Gastroesophageal sphincter (tissue), 4 donors: ENCODE measurements at places on chromosomes 12 and 14.

DNA sequence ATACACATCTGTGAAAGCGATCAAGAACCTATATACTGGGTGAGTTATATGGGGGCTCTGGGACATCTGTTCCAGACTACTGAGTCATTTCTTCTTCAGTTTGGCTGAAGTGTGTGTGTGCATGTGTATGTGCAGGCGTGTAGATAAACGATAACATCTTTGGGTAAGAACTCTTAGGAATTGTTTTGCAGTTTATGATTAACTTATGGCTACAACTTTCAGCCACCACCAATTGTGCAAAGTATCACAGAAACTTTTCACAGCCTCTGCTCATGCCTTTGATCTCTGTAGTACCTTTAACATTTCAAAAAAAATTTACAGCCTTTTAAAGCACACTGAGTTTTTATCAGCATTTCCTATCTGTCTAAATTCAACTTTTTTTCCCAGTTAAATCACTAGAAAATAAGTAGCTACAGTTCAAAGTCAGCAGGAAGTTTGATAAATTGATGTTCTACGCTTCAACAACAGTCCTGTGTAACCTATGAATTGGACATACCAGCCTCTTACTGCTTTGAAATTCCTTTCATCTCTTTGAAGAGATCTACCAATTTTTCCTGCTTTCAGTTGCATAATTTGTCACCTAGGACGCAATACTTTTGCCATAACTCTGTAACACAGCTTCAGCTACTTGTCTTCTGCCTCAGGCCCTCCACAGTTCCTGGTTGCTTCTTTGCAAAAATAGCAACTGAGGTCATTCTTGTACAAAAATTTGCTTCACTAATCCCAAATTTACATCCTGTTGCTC, 43.0 kb downstream of the PPM1H start:
- no peak for ATAC-seq

DNA sequence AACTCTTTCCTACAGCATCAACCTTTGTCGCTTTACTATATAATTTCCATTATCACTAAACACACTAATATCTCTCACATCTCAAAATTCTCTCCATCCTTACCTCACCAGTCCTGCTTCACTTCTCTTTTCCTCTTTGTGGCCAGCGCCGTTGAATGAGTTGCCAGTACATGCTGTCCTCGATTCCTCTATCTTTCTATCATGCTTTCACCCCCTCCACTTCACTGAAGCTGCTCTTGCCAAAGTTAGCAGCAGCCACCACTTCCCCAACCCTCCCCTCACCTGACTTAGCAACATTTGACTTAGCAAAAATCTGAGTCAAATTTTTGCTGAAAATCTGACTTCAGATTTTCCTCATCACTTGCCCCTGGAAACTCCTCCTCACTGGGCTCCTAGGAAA, 210.4 kb downstream of the ANO6 start:
- ATAC-seq: no peak

GRCh38 chr12:6784296-6784695, 5.0 kb upstream of the CD4 start:
- no peak for ATAC-seq

DNA sequence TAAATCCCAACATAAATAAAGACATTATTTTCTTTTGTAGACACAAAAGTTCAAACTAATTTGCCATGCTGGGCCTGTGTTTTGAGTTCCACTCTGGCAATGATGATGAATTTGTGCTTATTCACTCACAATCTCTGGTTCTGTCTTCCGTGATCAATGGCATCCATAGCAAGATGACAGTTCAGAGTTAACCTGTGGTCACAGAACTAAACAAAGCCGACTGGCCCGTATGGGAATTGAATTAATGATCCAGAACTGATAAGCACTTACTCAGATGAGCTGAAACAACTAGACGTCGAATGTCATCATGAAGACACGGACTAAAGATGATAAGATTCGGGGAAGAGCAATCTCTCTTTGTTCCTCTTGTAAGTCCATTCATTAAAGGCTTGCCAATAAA, 81.6 kb downstream of the CAPZA3 start:
- no peak for ATAC-seq

DNA sequence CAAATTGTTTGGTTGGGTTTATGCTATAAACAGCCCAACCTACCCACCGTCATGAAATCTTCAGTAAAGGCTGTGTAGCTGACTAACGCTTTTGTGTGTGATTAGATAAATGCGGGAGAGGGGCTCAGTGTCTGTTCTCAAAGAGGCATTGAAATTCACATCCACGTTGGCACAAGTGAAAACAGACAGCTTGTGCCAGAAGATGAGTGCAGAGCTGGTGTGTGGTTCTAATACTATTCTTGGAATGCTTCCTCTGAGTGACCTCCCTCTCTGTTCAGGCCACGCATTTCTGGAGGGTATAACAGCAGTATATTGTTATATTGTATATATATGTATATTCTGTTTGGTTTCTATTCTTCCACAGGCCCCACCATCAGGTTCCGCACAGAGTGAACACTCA, 263.8 kb downstream of the APAF1 start:
- no peak for ATAC-seq

DNA sequence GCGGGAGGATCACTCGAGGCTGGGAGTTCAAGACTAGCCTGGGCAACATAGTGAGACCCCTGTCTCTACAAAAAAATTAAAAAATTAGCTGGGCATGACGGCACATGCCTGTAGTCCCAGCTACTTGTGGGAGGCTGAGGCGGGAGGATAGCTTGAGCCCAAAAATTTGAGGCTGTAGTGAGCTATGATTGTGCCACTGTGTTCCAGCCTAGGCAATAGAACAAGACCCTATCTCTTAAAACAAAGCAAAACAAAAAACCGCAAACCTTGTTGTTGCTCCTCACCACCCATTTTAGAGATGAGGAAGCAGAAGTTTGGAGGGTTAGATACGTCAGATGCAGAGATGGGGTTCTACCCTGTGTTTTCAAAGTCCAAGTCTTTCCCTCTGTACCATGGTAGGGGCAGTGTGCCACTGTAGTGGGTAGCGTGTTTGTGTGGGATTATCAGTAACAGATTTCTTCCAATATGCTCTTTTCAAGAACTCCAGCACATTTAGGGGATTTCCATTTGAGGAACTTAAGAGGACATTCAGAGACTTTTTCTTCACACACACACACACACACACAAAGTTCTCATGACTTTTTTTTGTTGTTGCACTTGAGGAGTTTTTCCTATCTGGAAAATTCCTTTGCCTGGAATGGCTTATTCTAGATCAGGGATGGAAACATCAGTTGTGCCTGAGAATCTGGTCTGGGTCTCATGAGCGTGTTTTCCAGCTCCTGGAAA, 186.5 kb downstream of the CHST11 start:
- ATAC-seq: no peak

DNA sequence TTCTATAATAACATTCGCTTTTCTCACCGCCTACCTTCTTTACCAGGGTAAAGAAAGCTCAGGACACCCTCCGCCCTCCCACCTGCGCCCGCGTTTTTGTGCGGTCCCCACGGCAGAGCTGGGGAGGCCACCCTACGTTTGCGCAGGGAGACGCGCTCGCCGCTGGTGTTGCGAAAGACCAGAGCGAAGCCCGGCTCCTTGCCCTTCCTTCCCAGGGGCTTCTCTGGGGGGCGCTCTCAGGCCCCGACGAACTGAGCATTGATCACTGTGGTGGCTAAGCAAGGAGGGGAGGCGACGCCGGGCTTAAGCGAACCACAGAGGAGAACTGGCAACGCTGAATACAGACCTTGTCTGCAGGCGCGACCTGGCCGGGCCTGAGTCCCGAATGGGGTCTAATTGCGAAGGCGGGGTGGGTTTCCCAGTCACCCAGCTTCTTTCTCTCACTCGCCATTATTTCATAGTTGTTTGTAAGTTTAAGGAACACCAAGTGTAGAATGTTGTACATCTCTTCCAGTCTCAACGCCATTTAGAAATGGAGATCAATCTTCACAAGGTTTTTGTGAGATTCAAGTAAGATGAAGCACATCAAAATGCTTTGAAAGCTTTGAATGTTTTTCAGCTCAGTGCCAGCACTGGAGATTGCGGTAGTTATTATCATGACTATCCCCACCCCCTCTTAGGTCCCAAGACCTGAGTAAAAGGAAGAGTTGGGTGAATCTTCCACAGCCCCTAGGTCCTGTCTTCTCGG, 1.7 kb upstream of the NKX2-1 start:
- ATAC-seq: no peak

DNA sequence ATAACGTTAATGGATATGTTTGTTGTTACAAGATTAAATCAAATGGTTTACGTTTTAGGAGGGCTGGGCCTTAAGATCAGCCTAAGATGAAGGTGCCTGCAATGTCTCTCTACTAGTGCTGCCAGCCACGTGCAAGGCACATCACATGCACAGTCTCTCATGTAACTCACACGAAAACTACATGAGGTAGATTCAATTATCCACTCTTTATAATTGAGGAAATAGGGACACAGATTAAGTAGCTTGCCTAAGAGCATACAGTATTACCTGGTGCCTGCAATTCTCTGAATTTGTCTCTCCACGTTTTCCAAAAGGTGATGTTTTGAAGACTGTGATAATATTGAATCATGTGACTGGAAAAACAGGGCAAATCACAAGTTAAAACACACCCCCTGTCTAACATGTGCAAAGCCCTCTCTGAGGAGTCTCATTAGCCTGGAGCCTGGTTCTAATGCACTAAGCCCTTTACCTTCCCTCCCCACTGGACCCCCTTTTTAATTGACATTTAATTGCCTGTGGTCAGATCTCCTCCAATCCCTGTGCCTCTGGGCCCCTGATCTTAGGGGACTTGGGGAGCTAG, 14.6 kb upstream of the ATP2A2 start:
- ATAC-seq: no peak

- ATAC-seq: no peak
Measured at GRCh38 chr12:31651893-31652521, 7.5 kb upstream of the ETFBKMT start.

GRCh38 chr12:116996621-116997020, 85.9 kb downstream of the FBXW8 start:
- ATAC-seq: no peak

DNA sequence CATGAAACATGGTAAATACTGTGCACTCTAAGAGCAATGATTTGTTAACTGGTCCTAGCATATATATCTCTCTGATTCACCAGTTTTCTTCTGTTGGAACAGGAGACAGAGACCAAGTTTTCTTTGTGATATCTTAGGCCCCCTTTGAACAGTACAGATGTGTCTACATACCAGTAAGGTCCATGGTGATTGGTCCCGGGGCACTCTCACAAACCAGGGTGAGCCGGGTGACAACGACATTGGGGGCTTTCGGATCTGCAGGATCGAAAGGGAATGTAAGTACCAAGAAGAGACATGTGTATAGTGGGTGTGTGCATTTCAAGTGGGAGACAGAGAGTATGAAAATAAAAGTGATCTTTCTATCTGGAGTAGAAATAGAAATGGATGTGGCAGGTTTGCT, 11.3 kb upstream of the ERP27 start:
- no peak for ATAC-seq

- no peak for ATAC-seq
Measured at GRCh38 chr12:70154087-70154638, 89.1 kb upstream of the CNOT2 start.

DNA sequence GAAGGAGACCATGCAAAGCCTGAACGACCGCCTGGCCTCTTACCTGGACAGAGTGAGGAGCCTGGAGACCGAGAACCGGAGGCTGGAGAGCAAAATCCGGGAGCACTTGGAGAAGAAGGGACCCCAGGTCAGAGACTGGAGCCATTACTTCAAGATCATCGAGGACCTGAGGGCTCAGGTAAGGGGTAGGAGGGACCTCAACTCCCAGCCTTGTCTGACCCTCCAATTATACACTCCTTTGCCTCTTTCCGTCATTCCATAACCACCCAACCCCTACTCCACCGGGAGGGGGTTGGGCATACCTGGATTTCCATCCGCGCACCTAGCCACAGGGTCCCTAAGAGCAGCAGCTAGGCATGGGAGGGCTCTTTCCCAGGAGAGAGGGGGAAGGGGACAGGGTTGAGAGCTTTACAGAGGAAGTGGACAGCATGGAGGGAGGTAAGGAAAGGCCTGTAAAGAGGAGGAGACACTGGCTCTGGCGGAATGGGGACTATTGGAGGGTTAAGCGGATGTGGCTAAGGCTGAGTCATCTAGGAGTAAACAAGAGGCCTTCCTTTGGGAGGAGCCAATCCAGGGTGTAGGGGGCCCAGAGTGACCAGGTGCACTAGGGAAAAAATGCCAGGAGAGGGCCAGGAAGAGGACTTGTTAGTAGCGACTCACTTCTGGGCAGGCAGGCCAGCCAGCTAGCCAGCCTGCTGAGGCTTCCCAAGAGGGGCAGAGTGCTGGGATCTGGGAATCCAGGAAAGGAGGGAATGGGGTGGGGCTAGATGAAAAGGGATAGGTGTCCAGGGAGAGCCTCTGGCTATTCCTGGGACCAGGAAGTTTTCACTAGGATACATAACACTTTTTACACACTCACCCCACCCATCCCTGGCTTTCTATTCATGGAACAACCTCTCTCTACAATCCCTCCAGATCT, 754 bp downstream of the KRT18 start:
- ATAC-seq: no peak

GRCh38 chr14:101797856-101798255, 36.3 kb downstream of the PPP2R5C start:
- peak; percentile 77 for ATAC-seq

DNA sequence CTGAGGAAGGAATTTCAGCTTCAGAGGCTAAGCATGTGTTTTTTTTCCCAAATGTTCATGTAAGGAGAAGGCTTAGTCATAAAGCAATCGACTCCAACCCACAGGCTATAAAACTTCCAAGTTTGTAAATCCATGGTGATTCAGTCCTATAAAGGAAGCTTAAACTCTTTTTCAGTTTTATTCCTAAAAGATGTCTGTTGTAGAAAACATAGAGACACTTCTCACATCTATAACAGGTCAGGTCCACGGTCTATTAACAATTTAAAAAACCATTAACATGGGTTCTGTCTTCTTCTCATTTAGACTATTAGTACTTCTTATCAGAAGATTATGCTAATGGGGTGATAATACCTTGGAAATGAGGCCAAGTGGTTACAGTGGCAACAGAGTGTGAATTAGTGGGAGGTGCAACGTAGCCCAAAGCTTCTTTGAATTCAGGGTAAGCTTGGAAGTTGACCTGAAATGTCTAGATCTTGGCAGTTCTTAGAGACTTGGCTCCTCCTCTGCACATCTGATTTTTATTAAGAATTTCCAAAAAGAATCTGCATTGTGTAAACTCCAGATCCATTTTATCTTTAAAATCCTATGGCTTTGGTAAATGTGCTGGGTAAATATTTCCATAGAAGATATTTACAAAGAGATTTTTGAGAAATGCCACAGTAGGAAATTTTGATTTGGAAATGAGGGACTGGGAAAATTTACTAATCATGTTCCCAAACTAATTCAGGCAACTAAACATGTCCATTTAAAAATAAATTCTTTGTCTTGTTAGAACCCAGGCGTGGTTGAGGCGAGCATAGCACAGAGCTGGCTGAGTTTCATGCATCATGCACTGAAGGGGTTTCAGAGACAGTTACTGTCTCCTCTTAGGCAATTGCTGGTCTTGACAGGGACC, 86.4 kb downstream of the EML1 start:
- no peak for ATAC-seq
